NCI-H2107 (cell line): ENCODE measurements at places on chromosomes 16 and 17.

DNA sequence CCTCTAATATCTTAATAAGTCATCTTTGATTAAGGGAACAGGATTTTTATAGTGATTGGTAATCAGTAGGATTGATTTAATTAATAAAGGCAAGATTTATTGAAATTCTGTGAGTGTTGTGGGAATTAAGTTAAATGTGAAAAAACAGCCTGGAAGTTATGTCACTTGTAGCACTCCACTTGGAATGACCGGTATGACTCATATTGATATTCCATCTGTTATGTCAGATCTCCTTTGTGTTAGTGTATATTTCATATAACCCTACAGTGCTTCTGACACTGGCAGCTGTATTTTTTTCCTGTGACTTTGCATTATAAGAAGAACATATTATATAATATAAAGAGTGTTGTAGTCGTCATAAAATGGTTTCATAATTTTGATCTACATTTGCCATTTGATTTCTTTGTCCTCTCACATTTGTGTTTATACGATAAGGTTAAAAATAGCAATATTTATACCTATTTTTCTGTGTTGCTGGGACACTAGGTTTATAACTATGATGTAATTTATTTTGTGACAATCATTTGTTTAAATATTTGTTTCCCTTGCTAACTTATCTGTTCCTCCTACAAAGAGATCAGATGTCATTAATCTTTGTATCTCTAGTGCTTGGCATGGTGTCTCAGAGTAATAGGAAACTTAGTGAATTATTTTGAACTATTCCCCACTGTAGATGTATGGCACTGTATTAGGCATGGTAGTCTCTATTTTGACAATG is 249.0 kb downstream of the BCAS3 start:
- DNase-seq: no peak

DNA sequence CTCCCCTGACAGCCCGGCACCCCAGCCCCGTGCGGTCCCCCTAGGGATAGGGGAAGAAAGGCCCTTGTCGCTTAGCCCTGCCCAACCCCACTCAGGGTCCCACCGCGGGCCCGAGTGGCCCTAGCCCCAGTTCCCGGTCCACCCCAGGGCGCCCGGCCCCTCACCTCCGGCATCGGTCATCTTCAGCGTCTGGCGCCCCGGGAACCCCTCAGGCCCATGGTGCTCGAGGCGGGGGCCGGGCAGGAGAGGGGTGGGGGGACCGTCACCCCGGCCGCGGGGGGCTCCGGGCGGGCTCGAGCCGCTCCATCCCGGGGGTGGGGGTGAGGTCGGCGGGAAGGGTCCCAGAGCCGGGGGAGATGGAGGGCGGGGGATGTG is 620 bp downstream of the SAMD14 start:
- DNase-seq: no peak

GRCh38 chr17:57080718-57081117 is 4.3 kb upstream of the AKAP1 start:
- DNase-seq: no peak

- DNase-seq: peak; percentile 61
Measured at GRCh38 chr17:41962768-41963434, 3.7 kb upstream of the CNP start.

DNA sequence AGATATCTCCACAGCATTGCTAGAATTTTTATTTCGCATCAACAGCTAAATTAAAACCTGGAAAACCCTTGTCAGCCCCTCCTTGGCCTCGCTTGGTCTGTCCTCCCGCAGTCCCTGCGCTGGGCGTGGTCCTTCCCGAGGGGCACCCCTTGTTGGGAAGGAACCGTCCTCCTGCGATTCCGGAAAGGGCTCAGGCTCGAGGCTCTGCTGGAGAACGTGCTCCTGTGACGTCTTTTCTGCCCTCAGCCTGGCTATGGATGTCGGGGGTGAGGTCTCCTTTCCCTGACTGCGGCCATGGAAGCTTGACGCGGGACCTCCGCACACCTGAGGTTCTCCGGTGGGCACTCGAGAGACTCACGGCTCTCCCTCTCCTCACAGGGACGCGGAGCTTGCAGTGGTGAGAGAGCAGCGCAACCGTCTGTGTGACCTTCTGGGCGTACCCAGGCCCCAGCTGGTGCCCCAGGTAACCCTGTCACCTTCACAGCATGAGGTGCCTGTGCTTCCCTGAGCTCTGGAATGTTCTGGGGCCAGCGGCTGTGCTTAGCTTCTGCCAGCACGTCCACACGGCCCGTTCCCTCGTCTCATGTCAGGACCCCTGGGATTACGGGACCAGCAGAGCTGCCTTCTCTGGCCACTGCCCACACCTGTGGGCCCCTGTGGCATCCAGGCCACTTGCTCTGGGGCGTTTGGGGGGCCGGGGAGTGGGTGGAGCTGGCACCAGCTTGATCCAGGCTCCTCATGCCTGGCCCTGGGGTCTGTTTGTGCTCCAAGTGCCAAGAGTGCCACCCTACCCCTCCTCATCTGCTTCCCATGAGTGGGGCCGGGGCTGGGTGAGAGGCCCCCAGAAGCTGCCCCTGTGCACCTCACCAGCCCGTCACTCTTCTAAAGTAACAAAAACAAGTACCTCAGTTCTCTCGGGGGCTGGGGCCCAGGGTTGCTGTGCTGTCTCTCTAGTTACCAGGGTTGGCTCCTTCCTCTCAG is 101.5 kb upstream of the ZNF750 start:
- DNase-seq: no peak

- no peak for DNase-seq
Measured at GRCh38 chr17:78357177-78357586, 2.7 kb downstream of the SOCS3 start.

DNA sequence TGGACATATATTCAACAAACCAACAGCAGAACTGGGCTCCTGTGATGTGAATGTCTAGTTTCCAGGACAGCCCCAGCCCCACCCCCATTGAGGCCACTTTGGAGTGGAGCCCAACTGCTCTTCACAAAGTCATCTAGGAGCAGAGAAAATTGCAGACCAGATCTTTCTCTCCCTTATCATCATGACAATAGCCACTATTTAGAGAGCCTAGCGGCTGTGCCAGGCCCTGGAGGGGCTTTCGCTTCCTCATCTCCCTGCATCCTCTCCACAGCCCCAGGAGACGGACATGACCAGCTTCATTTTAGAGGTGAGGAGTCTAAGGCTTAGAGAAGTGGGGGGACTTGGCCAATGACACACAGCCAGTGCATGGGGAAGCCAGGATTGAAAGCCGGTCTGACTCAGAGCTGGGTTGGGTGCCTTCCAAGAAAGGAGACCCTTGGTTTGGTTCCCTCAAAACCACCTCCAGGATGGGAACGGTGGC is 1.4 kb downstream of the PRSS8 start:
- no peak for DNase-seq

GRCh38 chr17:64282753-64283080 is 19.7 kb upstream of the TEX2 start:
- no peak for DNase-seq

- no peak for DNase-seq
Measured at GRCh38 chr16:1992704-1993317, 3.0 kb downstream of the SYNGR3 start.
